ENCODE measurements at places on chromosomes 1 and 21. TPM values are rescaled to one million over a fixed set of nuclear protein-coding genes. Genes with fewer than 3 reads are reported as not detected.

FCMR gene
- 4.4 TPM for total RNA-seq

NTNG1 gene
- total RNA-seq: 0.34 TPM

DNALI1 gene
- total RNA-seq: 2.0 TPM

FTCD gene
- 0.16 TPM for total RNA-seq

CCDC30 gene
- 1.1 TPM for total RNA-seq

AMY1B gene
- total RNA-seq: not detected

CRB1 gene
- total RNA-seq: 0.84 TPM

Data from psoas muscle (tissue), 8 donors.